Heart left ventricle (tissue), 16 donors: ENCODE measurements at places on chromosomes 4 and X.
A peak's percentile ranks its signal among the peaks of the same experiment; 100 is the strongest.

GRCh38 chrX:69153060-69153730, 12.1 kb downstream of the PJA1 start:
- no peak for DNase-seq

GRCh38 chrX:53018627-53019026, 30.0 kb upstream of the GPR173 start:
- DNase-seq, result no peak

GRCh38 chrX:49934729-49935128, 12.3 kb downstream of the CLCN5 start:
- no peak for DNase-seq

DNA sequence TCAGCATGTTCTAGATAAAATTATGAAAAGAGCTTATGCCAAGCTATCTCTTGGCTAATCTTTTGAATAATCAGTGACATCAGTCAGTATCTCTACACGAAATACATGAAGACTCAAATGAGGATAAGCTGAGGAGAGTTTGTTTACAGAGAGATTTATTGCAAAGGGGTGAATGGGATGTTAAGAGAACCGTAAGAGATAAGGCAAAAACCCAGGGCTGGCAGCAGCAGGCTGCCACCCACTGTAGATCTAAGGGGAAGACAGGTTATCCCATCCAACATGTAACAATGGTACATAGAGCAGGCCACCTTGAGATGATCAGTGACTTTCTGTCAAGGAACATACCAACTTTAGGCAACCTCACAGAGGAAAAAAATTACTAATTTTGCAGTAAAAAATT, 432.1 kb upstream of the NR3C2 start:
- no peak for DNase-seq

DNA sequence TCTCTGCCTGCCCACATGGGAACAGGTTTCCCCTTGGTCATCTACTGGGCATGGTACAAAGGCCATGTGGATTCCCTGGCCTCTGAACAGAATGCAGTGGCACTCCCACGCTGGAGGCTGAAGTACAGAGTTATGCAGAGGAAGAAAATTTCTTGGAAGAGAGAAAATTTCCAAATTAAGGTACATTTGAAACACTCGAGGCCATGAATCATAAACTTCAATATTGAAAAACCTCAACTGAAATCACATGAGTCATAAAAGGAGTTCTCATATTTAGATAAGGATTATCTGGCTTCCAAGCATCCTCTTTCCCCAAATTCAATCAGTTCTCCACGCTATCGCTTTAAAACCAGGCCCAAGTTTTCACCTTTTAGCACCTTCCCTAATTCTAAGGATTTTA, 28.1 kb upstream of the TXK start:
- no peak for DNase-seq

DNA sequence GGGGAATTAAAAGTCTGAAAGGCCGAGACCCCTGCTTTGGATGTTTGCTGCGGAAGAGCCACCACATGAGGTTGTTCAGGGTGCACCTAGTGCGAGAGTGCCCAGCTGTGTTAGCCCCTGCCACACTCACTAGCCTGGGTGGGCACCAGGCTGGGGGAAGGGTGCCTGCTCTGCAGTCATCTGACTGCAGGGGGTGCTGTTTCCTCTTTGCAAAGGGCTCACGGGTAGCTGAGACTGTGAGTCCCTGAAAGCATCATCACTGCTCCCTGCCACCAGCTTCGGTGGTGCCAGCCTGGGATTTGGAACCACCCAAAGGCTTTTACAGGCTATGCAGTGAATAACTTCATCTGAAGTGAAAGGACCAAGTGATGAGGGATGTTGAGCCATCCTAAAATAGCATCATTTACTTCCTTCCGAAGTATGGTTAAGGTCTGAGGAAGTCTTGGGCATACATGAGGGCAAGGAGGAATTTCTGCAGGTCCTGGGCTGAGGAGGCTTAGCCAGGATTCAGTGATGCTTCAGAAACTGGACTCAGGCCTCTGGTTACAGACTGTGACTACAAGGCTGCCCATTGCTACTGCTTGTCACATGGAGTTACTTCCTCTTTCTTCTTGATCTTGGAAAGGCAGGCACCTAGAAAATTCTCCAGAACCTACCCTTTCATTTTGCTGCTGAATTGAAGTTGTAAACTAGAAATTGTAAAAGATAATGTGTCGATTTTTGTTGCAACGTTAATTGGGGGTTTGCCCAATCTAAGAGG, 293.2 kb upstream of the PRPS2 start:
- DNase-seq, result no peak

- DNase-seq, result peak; percentile 80
These were observed 9.0 kb upstream of the CD99L2 start for GRCh38 chrX:150907474-150907873.

- DNase-seq, result no peak
These were observed 111.4 kb upstream of the EOLA2 start for GRCh38 chrX:150049647-150050046.

DNA sequence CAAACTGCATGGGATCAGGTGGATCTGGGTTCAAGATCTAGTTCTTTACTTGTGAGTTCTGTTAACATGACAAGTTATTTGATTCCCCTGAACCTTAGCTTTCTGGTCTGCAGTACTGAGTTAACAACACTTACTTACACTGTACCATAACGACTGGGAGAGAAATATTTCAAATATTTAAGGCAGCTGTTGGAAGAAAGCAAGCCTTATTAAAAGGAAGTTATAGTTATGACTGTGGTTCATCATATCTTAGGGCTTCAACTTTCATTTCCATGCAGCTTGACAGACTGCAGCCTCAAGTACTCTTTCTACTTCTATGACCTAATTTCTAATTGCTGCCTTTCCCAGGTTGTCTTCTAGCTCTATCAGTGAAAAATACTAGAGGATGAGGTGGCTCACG, 40.0 kb upstream of the PDGFRA start:
- no peak for DNase-seq

- DNase-seq, result no peak
These were observed 16.6 kb downstream of the TRIM2 start for GRCh38 chr4:153220682-153221395.

DNA sequence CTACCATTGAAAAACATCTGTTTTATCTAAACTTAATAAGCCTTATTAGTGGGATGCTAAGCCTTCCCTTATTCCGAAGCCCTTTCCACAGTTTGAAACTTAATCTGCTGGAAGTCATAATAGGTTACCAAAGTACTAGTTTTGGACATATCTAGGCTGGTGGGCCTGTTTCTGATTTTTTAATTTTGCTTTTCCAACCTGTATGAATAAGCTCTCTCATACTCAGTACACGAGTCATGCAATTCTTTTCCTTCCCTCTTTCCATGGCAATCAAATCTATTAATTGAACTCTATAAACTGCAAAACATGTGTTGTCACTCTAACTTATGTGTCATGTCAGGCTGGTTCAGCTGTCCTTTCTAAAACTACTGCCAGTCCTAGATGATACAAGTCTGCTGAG, 91.0 kb downstream of the AMMECR1 start:
- DNase-seq, result no peak

GRCh38 chr4:38715050-38715449, 51.1 kb downstream of the KLF3 start:
- DNase-seq, result no peak

- no peak for DNase-seq
These were observed 6.0 kb downstream of the EREG start for GRCh38 chr4:74370912-74371311.

DNA sequence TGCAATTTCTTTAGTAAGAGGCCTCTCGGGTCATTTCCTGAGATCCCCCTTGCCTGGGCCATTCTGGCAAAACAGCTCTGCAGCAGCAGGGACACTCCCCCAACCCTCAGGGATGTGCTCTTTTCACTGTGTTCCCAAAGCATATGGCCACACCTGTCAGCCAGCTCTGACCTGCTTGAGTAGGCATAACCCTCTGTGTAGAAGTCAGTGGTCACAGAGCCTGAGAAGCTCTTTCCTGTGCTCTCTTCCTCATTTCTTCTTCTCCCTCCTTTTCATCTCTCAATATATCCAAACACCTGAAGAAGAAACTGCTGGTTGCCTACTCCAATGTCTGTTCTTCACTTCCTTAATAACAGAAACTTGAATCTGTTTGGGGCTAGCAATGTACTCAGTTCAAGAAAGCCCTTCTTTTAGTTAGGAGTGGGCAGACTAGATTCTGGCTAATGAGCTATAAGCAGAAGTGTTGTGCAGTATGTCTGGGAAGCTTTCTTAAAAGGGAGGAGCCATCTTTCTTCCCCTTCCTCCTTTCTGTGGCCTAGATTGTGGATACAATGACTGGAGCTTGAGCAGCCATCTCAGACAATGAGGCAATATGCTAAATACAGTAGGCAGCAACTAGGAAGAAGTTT, 73.3 kb downstream of the PRPS1 start:
- no peak for DNase-seq

GRCh38 chrX:37879692-37880091, 32.3 kb upstream of the DYNLT3 start:
- no peak for DNase-seq

DNA sequence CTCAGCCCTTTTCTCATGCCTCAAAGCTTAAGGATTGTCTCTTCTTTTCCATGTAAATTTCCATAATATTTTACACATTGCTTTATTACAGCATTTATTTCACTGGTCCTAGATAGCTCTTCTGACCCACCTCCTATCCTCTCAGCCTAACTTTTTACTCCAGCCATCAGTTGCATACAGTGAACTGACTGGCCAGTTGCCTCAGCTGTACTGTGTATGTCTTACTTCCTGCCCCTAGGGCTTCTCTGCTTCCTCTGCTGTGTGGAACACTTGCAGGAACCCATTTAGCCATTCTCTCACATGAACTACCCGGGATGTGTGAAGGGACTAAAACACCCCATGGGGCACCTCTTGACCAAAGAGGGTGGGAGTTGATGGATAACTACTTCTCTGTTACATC, 18.0 kb downstream of the C4orf33 start:
- no peak for DNase-seq

DNA sequence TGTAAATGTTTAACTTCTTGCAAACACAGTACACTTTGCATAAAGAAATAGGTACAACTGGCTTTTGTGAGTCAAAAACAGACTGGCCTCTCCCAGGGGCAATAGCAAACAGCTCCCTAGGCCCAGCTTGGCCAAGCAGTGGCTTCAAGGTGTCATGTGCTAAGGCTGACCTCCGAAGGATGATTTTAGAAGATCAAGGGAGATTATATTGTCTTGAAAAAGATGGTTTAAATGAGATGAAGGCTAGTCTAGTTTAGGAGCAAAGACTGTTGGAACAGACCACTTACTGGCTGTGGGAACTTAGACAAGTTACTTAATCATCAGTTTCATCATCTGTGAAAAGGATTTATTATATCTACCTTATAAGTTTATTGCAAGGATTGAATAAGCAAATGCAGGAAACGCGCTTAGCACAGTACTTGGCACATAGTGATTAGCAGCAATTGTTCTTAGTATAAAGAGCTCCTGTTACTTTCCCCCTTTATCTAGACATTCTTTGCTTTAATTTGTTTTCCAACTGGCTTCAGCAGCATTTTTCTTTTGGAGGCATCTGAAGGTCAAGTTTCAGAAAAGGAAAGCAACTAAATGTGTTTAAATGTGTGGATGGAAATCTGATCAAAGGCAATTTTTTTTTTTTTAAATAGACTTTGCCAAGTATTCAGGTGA, 17.2 kb downstream of the ANXA3 start:
- DNase-seq, result no peak

- no peak for DNase-seq
These were observed 762.0 kb downstream of the GRID2 start for GRCh38 chr4:93065790-93066189.

- DNase-seq, result no peak
These were observed 273.5 kb downstream of the DACH2 start for GRCh38 chrX:86421771-86422170.

DNA sequence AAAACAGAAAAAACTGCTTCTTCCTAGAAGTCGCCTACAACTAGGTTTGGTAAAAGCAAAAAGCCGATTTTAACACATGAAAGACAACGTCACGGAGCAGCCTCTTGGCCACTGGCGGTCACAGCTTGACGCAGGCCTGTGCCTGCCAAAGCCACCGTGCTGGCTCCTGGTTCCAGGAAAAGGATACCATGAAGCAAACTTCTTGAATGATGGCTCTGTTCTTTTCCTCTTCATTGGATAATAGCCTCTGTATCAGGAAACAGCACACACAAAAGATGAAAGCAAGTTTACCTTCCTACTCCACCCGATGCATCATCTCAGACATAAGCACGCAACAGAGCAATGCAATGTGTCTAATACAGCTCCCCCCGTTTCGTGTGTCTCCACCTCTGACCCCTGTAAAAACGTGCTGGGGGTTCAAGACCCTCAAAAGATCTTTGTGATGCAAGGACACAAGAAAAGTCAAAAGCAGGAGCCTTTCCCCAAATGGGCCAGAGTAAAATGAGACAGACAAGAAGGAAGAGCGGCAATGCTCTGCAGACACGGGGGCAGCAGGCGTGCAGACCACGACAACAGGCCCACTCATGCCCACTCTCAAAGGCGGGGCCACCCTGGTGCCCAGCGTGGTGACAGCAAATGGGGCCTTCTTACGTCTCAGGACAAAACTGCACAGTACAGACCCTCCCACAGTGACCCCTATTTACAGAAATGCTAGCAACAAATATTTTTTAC, 19.4 kb downstream of the GAK start:
- DNase-seq, result no peak

DNA sequence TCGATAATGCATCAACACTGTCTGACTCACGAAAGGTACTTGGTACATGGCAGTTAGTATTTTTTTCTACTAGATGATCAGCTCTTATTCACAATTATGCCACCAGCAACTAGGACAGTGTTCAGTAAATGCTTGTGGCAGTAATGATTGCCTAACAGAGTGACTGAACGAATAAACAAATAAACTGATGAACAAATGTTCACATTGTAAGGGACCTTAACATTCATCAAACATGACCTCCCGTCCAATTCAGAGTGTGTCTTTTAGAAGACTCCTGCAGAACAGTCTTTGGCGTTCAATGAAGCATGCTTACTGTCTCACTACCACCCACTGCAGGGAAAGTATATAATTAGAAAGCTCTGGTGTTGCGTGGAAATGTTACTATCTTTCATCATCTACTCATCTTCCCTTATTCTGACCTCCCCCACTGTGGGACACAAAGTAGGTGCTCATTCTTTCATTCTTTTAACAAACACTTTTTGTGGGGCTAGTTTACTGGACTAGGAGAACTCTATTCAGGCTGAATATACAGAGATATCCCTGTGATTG, 319.3 kb downstream of the RAB28 start:
- no peak for DNase-seq

- no peak for DNase-seq
These were observed 288.3 kb downstream of the ARHGAP24 start for GRCh38 chr4:85763202-85763601.

DNA sequence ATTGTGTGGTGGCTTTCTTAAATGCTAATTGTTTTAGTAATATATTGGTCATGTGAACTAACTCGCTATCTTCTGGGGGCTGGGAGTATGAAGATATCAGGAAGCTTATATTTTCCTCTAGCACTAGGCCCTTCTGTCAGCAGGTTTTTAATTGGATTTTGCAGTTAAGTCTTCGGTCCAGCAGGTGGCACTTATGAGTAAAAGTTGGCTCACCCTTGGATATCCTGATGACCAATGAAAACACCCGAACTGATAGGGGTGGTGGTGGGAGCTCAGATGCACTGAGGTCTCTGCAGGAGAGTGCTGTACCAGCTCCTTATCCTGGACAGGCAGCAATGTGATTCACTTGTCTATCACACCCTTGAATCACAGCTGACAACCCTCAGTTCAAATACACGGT, 1365.8 kb upstream of the DIAPH2 start:
- DNase-seq, result no peak
